ENCODE measurements at places on chromosomes 7 and 10. TPM values are rescaled to one million over a fixed set of nuclear protein-coding genes. Genes with fewer than 3 reads are reported as not detected.

DNA sequence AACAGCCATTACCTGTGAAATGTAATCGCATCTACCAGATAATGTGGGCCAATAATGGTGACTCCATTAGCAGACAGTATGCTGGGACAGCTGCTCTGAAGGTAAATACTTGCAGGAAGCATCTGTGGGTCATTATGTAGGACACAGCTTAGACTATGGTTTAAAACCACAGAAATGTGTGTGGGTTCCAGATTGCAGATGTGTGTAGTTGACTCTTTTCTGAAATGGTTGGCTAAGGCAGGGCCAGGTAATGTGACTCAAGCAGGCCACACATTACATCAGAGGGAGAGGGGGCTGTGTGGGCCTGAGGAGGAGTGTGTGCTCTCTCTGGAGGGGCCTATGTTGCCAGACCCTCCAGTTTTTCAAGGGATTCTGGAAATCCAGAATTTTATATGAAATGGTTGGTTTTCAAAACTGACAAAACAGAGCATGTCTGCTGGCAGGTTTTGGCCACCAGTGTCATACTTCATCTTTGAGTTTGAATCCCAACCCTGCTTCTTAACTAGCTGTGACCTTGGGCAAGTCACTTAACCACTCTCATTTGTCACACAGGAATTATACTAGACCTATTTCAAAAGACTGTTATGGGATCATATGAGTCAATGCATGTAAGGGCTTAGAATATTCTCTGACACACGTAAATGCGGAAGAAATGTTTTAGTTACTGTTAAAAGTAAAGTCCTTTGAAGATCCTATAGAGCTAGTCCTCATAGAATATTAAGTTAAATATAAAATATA, 64.5 kb downstream of the MCMBP start:
- peak; percentile 78 for DNase-seq

- no peak for DNase-seq
These were observed 323.6 kb downstream of the PCLO start for GRCh38 chr7:82839063-82839462.

- DNase-seq, result no peak
These were observed 712 bp downstream of the ITPRIP start for GRCh38 chr10:104337521-104337984.

The FKBP6 gene
- polyA plus RNA-seq, result not detected

DNA sequence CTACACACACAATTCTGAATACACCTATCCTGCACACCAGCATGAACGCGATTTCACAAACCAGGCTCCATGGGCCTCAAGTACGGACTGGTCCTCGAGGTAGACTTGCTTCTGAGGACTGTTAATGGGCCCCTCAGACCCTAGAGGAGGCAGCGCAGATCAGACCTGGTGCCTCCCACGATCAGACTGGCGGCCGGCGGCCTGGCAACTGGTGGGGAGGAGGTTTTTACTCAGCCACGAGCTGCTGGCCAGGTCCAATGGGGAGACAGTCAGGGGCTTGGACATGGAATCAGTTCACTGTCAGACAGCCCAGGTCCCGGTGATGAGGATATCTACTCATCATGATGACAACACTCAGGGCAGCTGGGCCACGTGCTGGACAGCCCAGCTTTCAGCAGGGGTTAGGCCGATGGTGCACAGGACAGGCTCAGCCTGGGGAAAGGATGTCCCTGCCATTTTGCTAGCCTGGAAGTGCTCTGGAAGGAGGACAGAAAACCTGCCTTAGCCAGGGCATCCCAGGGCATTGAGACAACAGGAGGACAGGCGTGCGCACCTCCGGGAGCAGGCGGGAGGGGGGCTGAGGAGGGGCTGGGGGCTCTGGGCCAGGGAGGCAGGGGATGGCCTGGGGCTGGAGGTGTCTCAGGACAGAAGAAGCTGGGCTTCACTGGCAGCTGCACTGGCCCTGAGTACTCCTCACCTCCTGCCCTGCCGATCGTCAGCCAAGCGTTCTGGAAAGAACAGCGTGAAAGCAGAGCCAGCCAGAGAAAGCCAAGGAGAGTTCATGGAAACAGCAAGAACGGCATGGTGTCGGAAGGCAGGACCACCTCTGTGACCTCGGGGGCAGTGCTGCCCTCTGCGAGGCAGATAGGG, 48.0 kb upstream of the RASGEF1A start:
- DNase-seq, result no peak

GRCh38 chr10:129758207-129759021, 205.7 kb downstream of the EBF3 start:
- DNase-seq, result no peak

- DNase-seq, result no peak
These were observed 39.9 kb upstream of the AGK start for GRCh38 chr7:141511316-141511675.

All from BJ (cell line).